ENCODE measurements at places on chromosomes 3 and 15.

GRCh38 chr15:52466134-52466701 lies 62.5 kb downstream of the MYO5A start:
- no peak for DNase-seq

DNA sequence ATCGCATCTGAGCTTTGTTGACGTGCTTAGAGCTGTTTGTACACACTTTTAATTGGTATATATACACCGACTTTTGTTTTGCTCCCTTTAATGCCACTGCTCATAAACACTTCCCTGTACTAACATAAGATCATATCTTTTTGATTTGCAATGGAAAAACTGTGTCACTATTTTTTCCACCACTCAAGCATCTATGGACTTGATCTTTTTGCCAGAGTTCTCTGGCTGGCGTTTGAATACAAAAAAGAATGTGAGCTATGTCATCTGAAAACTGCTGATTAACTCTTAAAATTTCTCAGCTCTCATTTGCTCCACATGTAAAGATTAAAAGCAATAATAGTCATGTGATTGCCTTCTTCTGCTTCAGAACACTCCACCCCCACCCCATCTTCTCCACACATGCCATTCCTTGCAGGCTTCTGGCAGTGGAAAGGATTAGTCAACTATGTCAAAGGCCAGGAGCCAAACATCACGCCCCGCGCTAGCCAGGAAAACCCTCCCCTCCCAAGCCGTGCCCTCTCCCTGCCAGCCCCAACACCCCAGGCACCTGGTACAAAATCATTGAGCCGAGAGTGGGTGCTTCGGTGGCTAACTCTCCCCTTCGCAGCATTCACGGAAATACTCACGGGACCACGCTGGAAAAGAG lies 123.4 kb upstream of the MEF2A start:
- no peak for DNase-seq

GRCh38 chr3:50381383-50381782 lies 22.1 kb upstream of the TMEM115 start:
- DNase-seq, result no peak

DNA sequence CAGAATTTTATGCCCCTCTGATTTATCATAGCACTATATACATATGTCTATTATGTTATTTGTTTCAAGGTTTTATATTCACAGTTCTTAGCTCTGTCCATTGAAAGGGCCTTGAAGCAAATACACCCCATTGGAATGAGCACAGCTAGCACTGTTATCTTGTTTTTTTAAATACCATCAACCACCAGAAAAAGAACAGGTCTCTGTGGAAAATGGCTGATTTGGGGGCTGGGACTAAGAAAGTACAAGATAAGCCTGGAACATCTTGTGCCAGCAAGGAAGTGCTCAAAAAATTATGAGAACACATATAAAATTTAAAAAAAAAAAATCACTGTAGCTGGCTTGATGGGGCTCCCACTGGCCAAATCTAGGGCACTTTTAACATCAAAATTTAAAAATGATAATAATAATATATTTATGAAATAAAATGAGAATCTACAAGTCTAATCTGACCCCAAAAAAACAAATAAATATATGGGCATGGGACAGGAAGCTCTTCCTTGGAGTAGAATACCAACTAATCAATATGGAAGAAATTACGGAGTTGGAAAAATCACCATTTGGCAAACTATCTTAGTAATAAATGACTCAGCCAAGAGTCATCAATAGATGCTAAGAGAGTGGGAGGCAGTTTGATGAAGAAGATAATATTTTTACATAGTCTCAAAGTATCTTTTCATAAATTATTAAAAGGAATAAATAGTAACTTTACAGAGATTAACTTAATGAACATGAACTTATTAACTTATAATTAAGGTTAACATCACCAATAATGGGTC lies 20.5 kb downstream of the IFT80 start:
- DNase-seq, result no peak

DNA sequence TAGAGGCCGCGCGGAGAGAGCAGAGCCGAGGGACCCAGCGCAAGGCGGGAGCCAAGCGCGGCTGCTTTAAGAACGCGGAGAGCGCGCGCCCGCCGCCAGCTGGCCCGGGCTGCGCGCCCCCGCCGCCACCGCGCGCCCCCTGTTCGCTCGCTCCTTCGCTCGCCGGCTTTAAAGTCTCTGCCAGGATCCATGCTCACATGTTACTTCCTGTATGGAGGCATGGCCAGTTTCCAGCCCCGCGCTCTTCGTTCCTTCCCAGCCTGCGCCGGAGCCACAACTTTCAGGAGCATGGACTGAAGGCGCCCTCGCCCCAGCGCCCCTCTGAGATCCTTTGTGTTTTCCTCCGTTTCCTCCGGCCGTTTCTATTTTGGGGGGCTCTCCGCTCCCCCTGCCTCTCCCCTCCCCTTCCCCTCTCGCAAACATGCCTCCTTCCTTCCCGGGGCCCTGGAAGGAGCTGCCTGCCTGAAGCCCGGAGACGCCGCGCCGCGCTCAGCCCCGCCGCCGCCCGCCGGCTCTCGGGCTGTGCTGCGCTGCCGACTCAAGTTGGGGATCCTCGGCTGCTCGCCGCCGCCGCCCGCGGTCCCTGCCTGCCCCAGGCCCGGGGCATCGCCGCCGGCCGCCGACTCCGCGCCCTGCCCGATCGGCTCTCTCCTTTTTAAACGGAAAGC lies at the start of gene PTPRG:
Gene PTPRG (plus strand): TSS at position 198 of the 668 bp plus-strand sequence. CDS start 717 bp downstream, outside the sequence.
- DNase-seq, result no peak

GRCh38 chr15:30919877-30920550 lies 16.3 kb downstream of the FAN1 start:
- no peak for DNase-seq

DNA sequence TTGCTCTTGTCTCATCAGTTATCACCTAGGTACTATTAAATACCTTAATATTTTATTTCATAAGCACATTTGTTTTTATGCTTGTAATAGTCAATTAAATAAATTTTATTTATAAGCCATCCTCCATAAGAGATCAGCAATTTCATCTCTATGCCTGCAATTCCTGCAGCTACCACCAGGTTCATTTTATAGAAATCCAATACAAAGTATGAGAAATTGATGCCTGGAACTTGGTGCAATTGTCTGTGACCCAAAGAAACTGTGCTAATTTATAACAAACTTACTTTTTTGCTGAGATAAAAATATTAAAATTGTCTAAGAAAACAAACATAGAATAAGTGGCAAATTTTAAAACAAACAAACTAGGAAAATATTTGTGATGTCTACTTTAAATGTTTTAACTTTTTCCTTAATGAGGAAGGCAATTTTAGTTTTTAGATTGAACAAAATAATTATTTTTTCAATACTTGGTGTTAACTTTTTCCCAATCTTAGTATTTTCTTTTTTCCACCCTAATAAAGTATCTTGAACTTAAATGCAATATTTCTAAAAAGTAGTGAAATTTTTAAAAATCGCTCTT lies 1026.6 kb downstream of the ROBO1 start:
- DNase-seq, result no peak

DNA sequence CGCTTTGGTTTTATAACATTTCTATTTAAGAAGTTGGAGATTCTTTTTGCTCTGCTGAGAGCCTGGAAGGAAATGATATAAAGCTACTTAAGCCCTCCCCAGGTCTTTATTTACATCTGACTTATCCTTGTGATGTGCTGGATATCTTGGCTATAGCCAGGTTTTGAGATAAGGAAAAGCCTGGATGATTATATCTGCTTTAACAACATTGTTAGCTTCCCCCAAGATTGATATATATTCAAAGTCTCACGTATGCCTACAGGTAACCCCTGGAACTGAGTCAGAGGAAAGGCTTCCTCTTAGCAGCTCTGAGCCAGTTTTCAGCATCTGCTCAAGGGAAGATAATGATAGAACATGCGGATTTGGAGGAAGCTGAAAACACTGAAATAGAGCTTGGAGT lies 61.5 kb upstream of the CRBN start:
- no peak for DNase-seq

GRCh38 chr15:24067733-24068501 lies 380.8 kb upstream of the NDN start:
- no peak for DNase-seq

DNA sequence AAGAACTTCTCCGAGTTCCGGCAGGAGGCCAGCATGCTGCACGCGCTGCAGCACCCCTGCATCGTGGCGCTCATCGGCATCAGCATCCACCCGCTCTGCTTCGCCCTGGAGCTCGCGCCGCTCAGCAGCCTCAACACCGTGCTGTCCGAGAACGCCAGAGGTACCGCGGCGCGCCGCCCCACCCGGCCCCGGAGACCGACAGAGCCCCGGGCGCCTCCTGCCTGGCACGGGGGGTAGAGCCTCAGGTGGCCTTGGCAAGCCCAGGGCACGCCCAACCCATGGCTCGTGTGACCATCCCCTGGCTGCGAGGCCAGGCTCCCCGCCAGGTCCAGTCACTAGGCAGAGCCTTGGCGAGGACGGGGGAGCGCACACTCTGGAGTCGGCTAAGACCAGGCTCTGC lies 134.1 kb downstream of the LRRK1 start:
- DNase-seq, result no peak

DNA sequence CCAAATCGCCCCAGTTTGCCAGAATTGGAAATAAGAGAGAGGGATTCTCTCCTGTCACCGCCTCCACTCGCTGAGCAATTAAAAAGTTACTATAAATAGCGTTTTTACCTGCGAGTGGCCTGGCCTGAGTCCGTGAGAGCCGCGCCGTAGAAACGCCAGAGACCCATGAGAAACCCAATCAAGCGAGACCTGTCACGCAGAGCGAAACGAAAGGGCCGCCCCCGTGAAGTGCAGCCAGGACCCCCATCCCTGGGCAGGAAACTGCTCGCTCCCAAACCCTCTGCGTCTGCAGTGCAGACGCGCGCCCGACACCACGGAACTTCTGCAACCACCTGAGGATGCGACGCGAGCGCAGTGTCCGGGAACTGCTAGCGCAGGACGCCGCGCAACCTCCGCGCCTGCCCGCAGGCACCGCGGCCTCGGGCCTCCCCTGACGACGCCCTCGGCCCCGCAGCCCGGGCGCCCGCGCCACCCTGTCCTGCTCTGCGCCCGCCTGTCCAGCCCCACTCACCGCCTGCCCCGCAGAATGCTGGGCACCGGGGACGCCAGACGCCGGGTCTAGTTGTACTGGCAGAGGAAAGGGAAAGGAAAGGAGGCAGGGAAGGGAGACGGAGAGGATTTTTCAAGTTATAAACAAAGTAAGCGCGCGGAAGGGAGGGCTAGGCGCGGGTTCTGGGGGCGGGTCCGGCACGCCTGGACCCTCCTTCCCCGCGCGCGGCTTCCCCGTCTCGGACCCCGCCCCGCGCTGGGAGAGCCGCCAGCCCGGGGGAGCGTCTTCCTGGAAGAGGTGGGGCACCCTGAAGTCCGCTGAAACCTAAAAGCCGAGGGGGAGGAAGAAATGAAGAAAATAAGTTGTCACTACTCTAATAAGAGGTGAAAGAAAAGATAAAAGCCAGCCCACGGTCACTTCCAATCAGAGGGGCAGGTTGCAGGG lies at the start of gene PLSCR4:
Gene PLSCR4 (minus strand): TSS at position 657 of the 934 bp plus-strand sequence. CDS start 29,034 bp downstream, outside the sequence.
- DNase-seq, result no peak

DNA sequence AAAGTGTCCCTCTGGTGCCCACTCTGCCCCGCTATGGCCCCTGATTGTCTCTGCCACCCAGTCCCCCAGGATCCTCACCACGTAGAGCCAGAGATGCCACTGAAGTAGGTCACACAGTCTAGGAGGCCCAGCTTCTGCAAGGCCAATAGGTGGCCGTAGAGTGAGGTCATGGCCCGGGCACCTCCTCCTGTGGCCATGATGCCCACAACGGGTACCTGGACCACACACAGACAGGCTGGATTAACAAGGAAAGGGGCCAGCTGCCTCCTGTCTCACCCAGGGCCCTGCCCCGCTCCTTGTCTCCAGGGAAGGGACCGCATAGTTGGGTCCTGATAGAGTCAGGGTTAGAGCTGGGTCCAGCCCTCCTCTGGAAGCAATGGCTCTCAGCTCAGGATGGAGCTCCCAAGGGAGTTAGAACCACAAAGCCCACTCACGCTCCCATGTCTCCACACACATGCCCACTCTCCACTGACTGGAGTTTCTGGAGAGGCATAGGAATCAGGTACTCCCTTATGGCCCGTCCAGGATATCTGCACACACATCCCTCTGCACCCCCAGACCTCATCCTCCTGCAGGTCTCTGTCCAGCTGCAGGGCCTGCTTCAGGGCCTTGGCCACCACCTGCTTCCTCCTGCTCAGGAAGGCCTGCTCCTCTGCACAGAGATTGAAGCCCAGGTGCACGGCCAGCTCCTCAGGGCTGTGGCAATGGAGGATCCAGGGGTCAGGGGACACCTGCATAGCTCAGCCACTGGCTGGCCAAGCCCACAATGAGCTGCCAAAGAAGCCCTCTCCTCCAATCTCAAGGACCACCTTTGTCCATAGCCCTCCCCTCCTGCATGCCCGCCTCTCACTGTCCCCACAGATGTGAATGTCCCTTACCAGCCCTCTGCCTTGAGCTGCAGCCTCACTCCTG lies 13.2 kb downstream of the PLA2G4D start:
- DNase-seq, result no peak

GRCh38 chr3:71057526-71057894 lies 526.0 kb downstream of the FOXP1 start:
- no peak for DNase-seq

GRCh38 chr3:46607603-46608028 lies 4.7 kb upstream of the FAM240A start:
- no peak for DNase-seq

DNA sequence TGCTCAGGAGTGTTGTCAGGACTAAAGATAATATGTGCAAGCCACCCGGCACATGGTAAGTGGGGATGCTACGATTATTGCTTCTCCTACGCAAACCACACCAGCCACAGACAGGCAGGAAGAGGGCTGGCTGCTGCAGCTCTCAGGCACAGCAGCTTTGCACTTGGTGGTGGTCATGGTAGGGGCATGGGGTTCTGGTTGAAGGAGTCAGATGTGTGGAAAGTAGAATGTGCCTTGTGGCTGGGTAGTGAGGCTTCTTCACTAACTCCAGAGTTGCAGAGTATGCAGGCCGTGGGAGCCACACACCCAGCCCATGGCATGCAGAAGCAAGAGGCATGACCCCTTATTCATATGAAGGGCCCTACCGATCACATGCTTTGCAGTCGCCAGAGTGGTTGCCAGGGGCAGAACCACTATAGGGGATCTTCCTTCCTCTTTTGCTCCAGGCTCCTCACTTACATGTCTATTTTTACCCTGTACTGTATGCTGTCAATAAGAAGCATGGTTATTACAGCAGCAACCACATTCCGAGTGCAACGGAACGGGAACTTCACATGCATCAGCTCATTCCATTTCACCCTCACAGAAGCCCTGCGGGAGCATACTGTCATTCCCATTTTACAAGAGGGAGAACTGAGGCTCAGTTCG lies 59.2 kb upstream of the HERC1 start:
- peak; percentile 43 for DNase-seq

- no peak for DNase-seq
Measured at GRCh38 chr15:85381850-85382751, 1.7 kb downstream of the AKAP13 start.

- DNase-seq, result no peak
Measured at GRCh38 chr3:130925628-130926027, 31.7 kb downstream of the ATP2C1 start.

GRCh38 chr3:69012800-69013252 lies 658 bp downstream of the EOGT start:
- DNase-seq, result no peak
